ENCODE measurements at places on chromosomes 12 and 14.
A peak's percentile ranks its signal among the peaks of the same experiment; 100 is the strongest.

GRCh38 chr12:4630262-4630661 is 18.6 kb downstream of the AKAP3 start:
- DNase-seq = no peak

DNA sequence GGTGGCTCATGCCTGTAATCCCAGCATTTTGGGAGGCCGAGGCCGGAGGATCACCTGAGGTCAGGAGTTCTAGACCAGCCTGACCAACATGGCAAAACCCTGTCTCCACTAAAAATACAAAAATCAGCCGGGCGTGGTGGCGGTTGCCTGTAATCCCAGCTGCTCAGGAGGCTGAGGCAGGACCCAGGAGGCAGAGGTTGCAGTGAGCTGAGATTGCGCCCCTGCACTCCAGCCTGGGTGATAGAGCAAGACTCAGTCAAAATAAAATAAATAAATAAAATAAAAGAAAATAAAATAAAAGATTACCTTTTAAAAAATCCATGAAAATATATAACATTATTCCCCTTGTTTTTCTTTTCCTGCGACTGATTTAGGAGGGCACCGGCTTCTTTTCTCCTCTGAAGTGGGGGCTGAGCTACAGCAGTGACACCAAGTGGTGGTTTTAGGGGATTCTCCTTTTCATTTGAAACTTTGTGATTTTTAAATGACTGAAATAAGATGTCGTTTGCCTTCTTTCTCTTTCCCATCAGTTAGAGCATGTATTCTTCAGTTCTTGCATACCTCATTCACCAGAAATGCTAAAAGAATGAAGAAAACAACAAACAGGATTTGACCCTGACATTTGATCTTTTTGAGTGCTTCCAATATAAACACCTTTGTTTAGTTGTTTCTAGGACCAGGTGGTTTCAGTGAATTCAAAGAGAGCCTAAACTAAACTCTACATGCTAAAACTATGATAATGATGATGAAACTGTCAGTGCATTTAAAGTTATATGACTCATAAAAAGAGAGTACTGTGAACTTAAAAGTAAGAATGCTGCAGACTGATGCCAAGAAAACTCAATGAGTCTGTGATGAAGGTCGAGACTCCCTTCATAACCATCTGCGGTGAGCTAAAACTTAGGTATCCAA is 22.6 kb upstream of the PKP2 start:
- no peak for DNase-seq

DNA sequence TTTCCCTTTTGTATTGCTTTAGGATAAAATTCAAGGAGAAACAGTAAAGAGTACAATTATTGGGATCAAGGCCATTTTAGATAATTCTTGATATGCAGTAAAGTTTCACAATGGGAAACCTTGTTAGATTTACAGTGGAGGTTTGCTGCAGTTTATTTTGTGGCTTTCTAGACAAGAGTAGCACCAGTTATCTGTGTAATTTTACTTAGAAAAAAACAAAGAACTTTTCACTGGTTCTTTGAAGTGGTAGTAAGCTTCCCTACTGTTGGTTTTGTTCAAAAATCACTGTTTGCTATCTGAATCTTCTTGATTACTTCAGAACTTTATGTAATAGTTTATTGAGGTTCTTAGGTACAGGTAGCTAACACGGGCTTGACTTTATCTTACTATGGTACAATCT is 42.0 kb downstream of the ADIPOR2 start:
- no peak for DNase-seq

DNA sequence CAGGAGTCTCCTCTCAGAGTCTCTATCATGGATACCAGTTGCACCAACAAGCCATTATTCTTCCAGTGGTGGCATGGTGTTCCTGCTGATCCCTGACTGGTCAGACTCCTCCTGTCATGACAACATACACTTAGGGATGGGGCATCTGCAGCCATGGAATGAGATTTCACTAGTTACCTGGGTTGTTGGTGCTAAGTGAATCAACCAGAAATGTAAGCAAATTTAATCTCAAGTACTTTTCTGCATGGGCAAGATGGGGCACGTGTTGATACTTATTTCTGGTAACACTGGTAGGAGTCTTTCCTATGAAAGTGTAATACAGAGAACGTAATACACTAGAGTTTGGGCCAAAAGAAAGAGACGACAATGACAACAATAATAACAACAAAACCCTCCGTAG is 211.5 kb upstream of the FOXN3 start:
- DNase-seq = no peak

- DNase-seq = no peak
Measured at GRCh38 chr12:113390064-113391043, 13.3 kb downstream of the SDS start.

DNA sequence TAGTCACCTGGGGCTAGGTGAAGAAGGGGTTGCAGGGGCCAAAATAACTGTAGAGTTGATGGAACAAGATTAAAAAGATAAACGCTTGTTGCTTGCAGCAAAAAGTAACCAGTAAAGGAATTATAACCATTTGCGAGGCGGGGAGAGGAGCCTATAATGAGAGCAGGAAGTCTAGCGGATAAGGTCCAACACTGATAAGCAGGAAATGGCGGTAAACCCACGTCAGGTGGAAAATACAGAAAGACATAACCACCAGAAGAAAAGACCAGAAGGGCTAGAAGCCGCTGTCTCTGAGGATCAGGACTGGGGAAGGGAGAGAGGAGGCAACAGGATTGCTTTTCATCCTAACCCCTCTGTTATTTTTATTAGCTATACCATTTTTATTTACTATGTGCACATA is 303.3 kb downstream of the DPF3 start:
- DNase-seq = no peak

GRCh38 chr12:105523164-105524057 is 192.9 kb downstream of the C12orf75 start:
- DNase-seq = no peak

GRCh38 chr12:113476176-113476986 is 4.7 kb upstream of the LHX5 start:
- DNase-seq = peak; percentile 30

- DNase-seq = peak; percentile 97
Measured at GRCh38 chr12:48997719-48998496, 1.3 kb downstream of the DDN start.

DNA sequence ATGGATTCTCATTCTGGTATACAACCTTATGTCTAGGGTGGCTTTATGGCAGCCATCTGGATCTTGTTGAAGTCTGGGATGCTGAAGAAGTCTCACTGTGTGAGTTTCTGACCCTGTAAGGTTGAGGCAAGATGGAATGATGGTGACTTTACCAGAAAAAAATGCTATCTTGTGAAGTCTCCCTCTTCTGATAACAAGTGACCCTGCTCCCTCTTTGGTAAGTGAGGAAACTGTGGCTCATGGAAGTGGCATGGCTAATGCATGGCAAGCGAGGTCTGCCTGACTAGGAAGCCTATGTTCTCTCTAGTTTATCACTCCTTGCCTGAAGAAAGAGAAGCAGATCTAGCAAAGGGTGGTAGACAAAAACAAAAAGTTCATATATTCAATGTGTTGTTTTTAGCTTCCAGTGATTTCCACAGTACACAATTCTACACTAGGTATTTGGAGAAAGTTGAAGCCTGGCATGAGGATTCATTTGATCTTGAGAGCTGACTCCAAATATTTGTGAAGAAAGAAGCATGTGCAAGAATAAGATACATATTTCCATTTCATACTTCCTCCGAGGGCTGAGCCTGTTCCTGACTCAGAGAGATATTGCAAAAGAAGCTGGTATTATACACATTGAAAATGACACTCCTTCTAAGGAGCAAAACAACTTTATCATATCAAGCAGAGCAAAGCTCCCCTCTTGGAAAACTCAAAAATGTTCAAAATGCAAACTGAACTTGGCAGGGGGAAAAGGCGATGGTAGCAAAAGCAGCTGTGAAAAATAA is 63.6 kb downstream of the HELB start:
- DNase-seq = no peak

- DNase-seq = no peak
Measured at GRCh38 chr12:70550180-70550577, 87.0 kb downstream of the PTPRB start.

DNA sequence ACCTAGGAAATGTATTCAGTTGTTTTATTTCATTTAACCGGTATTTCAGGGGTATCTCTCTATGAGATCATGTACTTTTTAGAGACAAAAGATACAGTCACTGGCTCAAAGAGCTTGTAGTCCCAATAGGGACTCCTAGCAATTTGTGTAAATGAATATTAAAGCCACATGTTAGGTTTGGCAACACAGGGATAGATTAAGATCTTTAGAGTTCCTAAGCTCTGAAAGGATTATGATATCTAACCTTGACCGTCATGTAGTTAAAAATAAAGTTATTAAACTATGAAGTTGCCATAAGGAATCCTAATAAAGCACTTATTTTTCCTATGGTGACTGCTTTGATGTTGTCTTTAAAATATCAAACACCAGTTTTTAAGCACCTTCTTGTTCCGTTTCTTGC is 100.4 kb upstream of the FGD4 start:
- no peak for DNase-seq

DNA sequence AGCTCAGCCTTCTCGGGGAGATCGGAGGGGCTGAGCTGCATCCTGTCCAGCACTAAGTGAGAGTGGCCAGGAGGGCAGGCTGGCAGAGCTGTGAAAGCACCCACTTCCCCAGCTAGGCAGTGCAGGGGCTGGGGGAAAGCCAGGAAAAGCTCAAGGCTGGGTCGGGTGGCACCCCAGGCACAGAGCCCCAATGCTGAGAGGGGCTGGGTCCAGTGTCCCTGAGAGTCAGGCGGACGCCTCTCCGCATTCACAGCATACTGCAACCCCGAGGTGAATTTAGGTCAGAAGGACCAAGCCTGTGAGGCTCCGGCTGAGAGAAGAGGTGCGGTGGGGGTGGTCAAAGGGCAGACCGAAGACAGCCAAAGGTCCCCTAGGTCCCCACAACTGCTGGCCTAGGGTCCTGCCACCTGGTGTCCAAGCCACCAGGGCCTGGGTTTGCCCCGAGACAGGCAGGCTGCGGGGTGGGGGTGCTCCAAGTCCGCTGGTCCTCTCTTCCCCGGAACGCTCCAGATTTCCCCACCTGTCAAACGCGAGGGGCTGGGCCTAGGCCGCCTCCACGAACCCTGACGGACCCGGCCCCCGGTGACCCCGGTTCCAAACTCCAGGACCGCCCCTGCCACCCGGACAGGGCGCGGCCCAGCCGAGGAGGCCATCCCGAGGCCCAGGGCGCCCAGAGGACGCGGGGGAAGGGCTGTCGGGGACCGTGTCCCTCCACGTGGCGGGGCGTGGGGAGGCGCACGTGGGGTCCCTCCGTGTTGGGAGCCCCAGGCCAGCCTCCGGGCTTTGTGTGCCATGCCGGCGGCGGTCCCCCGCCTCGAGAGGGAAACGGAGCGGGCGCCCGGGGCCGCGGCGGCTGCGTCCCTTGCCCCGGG is 527 bp downstream of the CAMKK2 start:
- peak; percentile 49 for DNase-seq
